HuH-7.5 (cell line): ENCODE measurements at places on chromosomes 11 and 22.

DNA sequence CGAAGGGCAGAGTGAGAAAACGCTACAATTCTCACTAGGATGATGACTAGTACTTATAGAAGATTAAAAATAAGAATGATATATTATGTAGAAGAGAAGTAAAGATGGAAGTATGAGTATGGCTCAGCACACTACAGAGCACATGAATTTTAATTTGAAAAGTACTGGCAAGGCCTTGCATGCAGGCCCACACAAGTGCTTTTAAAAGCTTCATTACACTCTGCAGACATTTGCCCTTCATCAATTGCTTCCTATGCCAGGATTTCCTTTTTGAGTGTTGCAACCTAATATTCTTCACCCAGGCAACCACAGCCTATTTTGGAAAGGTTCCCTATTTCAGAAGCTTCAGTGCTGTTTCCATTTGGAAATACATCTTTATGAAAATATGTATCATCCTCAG lies 81.1 kb downstream of the LARGE2 start:
- no peak for DNase-seq

DNA sequence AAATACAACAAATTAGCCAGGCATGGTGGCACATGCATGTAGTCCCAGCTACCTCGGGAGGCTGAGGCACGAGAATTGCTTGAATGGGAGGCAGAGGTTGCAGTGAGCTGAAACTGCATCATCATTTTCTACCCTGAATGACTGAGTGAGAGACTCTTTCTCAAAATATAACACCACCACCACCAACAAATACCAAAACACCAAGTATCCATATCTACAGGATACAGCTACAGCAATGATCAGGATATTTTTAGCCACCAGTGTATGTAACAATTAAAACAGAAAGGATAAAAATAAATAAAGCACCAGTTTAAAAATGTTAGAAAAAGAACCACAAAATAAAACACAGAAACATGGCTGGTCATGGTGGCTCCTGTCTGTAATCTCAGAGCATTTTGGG lies 13.2 kb downstream of the A4GALT start:
- DNase-seq, result no peak

- DNase-seq, result no peak
These were observed 19.3 kb upstream of the MIEF1 start for GRCh38 chr22:39482768-39483167.

DNA sequence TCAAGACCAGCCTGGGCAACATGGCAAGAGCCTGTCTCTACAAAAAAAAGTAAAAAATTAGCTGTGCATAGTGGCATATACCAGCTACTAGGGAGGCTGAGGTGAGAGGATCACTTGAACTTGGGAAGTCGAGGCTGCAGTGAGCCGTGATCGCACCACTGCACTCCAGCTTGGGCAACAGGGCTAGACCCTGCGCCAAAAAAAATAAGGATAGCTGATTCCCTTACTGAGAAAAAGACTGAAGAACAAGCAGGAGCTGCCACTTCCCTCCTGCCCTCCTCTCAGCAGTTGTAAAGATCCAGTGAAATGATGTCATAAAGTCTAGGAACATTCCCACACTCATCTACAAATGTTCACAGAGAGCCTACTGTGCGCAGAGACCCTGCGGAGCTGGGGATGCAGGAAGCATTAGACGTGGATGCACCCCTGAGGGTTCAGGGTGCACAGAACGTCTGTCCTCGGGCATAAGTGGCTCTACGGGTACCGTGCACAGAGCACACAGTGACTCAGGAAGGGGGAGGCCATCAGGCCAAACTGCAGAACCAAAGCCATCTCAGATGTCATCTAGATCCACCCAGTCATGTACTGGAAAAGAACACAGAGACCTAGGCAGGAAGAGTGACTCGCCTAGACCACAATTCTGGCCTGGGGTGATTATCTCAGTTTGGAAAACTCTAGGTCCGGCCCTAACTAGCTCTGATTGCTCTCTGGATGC lies 11.7 kb downstream of the SEC14L2 start:
- no peak for DNase-seq

GRCh38 chr11:121337078-121337477 lies 44.5 kb downstream of the SC5D start:
- DNase-seq, result no peak

DNA sequence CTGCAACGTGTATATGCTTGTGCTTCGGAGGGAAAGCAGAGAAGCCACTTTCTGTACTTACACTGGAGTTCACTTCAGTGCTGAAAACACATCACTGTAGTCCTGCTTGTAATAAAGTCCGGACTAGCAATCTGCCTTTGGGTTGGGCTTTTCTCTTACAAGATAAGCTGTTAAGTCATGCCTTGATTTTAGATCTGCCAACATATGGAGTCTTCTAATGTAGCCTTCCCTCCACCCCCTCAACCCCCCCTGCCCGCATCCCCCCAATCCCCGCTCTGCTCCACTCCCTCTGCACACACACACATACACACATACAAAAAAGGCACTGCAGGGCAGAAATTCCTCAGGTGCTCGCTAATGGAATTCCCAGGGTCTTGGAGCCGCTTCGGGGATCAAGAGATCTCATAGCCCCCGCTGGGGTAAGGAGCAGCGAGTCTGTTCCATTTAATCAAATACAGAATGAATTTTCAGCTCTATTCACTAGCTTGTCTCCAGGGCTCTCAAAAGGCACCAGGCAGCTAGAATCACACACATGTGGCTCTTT lies 3.4 kb downstream of the CDON start:
- no peak for DNase-seq

- no peak for DNase-seq
These were observed 3.2 kb upstream of the STK33 start for GRCh38 chr11:8597182-8597581.

- DNase-seq, result no peak
These were observed 14.4 kb downstream of the SCN3B start for GRCh38 chr11:123640029-123640428.

DNA sequence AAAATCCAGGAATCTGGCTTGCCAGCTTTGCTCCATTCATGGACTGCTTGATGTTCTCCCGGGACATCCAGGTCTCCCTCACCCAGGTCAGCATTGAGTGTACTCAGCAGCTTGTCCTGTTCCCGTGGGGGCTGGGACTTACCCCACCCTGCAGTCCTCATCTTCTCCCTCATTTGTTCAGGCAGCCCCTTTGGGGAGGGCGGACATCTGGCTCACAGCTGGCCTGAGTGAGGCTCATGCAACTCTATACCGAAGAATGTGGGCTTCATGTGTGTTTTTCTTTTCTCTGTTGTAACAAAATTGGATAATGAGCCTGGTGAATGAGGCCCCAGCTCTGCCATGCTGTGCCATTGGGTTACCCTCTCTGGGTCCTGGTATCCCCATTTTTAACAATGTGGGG lies 227.7 kb upstream of the TENM4 start:
- no peak for DNase-seq

DNA sequence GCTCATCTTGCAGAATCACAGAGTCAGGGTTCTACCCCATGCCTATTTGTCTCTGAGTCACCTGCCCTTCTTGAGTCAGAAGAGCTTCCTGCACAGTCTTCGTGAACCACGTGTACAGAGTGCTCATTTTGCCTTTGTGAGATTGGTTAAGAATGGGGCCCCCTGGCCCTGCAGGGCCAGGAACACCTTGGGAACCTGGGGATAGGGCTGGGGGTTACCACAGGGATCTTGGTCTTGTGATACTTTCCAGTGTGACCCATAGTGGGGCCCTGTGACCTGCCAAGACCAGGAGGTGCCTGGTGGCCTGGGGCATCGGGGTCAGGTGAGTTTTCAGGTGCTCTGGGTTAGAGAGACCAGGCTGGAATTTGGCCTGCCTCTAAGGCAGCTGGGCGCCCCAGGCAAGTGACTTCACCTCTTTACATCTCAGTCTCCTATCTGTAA lies 9.4 kb downstream of the TMPRSS13 start:
- DNase-seq, result no peak

GRCh38 chr11:63491240-63491587 lies 247 bp upstream of the PLAAT5 start:
- no peak for DNase-seq

GRCh38 chr11:121652971-121653370 lies 200.2 kb upstream of the SORL1-AS1 start:
- no peak for DNase-seq

- DNase-seq, result no peak
These were observed 5.1 kb upstream of the CLPB start for GRCh38 chr11:72439455-72439854.
